ENCODE measurements at places on chromosomes 12 and 14.

DNA sequence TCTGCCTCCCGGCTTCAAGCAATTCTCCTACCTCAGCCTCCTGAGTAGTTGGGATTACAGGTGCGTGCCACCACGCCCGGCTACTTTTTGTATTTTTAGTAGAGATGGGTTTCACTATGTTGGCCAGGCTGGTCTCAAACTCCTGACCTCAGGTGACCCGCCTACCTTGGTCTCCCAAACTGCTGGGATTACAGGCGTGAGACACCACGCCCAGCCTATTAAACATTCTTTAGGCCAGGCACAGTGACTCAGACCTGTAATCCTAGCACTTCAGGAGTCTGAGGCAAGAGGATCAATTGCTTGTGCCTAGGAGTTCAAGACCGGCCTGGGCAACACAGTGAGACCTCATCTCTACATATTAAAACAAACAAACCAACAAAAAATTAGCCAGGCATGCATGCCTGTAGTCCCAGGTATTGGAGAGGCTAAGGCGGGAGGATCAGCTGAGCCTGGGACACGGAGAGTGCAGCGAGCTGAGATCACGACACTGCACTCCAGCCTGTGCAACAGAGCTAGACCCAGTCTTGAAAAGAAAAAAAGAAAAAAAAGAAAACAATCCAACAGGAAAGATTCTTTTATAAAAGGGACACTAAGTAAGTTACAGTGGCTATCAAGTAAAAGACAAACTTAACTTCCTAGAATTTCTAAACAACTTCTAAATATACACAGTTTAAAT lies 70.2 kb downstream of the HECTD1 start:
- DNase-seq, result no peak

- DNase-seq, result no peak
Measured at GRCh38 chr12:115864396-115864795, 413.1 kb downstream of the MED13L start.

DNA sequence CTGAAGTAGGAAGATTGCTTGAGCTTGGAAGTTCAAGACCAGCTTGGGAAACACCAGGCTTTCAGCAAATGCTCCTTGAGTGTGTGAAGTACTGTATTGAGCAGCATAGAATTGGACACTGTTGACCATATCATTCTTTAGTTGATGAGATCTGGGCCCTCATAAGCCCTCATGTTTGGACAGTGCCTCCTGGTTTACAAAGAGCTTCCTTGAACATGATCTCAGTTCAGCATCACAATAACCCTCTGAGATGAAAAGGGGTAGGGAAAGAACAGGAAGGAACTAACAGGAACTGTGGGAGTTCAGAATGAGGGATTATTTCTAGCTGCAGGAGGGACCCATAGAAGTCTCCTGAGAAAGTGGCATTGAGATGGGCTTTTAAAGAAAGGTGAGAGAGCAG lies 153.2 kb downstream of the C12orf75 start:
- no peak for DNase-seq

DNA sequence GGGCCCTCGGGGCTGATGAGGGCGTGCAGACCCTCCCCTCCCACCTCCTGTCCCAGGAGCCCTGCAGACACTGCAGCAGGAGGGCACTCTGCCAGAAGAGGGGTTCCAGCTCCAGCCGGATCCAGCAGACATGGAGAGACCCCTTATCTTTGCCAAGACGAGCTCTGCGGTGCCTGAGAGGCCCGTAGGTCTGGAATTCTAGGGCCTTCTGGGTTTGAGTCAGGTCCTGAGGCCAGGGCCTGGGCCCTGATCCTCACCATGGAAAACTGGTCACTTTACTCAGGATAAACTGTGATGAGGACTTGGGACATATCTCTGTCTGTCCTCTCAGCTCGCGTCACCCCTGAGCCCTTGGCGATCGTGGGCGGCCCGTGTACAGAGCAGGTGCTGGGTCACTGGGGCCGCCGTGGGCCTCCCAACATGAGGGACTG lies 13.8 kb downstream of the MEG3 start:
- DNase-seq, result peak; percentile 70

DNA sequence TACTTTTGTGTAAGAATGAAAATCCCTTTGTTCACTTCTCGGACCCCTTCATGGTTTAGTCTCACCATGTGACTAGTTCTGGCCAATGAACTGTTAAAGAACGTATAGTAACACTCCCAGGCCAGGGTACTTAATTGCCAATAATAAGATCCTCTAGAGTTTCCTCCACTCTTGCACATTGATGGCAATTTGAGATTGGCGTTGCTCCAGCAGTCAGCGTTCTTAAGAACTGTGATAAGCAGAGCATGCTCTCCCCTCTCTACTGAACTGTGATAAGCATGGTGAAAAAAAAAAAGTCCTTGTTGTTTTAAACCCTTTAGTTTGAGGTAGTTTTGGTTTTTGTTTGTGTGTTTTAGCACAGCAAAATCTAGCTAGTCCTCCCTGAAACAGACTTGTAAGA lies 854.5 kb downstream of the SLC6A15 start:
- DNase-seq, result no peak

DNA sequence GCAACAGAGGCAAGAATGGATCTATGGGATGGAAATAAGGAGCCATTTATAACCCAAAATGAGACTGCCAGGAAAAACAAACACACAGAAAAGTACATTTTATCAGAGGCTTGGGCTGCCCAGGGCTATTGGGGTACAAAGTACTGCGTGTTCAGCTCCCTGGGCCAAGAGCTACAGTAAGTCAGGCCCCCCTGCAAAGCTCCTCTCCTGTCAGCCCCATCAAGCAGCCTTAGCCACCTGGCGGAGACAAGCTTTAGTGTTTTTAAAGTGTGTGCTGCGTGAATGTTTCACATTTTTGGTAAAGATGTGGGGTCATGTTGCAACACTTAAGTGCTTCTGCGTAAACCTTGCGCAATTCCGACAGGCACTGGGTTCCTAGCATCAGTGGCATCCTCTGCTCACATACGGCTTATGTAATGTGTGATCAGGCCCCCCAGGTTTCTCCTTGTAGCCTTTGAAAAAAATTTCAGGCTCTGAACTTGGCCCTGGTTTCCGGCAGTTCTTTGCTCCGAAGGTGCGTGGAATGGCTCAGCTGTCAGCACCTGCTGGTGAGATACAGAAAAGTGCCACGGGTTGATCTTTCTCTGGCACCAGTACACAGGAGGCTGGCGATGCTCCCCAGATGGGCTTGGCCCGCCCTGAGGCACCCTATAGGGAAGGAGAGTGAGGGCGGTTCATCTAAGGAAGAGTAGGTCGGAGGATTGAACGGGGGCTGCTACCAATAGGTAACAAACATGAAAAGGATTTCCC lies 198.7 kb upstream of the EEA1 start:
- peak; percentile 63 for DNase-seq

DNA sequence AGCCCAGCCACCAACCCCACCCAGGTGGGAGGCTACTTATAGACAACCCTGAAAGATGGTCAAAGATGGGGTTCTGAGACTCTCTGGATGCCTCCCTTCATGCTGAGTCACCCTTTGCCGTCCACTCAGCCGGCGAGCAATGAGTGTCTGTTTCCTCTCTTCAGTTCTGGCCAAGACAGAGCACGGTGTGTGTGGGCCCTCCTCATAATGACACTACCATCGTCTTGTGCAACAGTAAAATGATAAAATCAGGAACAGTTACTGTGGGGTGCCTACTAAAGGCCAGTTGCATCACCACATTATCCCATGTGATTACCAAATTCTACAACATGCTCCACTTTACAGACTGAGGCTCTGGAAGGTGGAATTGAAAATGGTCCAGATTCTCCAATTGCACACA lies 7.0 kb upstream of the BDKRB1 start:
- DNase-seq, result no peak

- peak; percentile 77 for DNase-seq
Measured at GRCh38 chr12:125079648-125080645, 14.7 kb downstream of the AACS start.
